ENCODE measurements at places on chromosomes 5 and 9. TPM values are rescaled to one million over a fixed set of nuclear protein-coding genes. Genes with fewer than 3 reads are reported as not detected.

Gene OR2S2
- not detected for total RNA-seq

Gene AMBP
- not detected for total RNA-seq

Gene IFNK
- not detected for total RNA-seq

Gene MARCHF11
- not detected for total RNA-seq

Gene IFNA1
- total RNA-seq, result not detected

Gene CAST
- 133 TPM for total RNA-seq

Gene FXN
- total RNA-seq, result 34.4 TPM

Gene AGXT2
- total RNA-seq, result not detected

Gene SLC27A6
- not detected for total RNA-seq

Gene PCDHGA3
- not detected for total RNA-seq

Gene SPARC
- 0.76 TPM for total RNA-seq

Gene PCDHGB6
- total RNA-seq, result 0.04 TPM

Gene SLC46A2
- total RNA-seq, result not detected

Gene LMAN2
- total RNA-seq, result 117 TPM

Gene JAKMIP2
- total RNA-seq, result 1.3 TPM

Gene SERF1A
- total RNA-seq, result 9.9 TPM

Gene PHF24
- not detected for total RNA-seq

Gene TENT4A
- total RNA-seq, result 35.0 TPM

Gene AK8
- not detected for total RNA-seq

Gene OR1J2
- total RNA-seq, result not detected

Gene PCDHA9
- total RNA-seq, result not detected

Gene NUTM2F
- not detected for total RNA-seq

Gene PKD2L2
- not detected for total RNA-seq

Gene MAMDC4
- total RNA-seq, result 15.3 TPM
